HCT116 (cell line): ENCODE measurements at places on chromosomes 11 and 22.

DNA sequence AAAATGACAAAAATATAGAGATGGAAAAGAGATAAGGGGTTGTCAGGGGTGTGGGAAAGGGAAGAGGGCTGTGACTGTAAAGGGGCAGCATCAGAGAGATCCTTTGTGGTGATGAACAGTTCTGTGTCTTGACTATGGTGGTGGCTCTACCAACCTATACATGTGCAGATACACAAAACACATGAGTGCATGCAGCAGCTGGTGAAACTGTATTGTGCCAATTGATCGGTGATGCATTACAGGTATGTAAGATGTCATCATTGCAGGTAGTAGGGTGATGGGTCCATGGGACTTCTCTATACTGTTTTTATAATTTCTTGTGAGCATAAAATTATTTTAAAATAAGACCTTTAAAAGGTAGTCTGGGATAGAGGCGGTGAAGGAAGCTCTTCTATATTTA, 24.1 kb upstream of the ZDHHC13 start:
- H3K4me3 ChIP-seq = no peak overlapping the region
- H3K27me3 ChIP-seq = no peaks in the 10 kb centered on the region
- no peak for DNase-seq
- no peak overlapping the region for H3K27ac ChIP-seq
- no peaks in the 10 kb centered on the region for H3K4me1 ChIP-seq
- H3K36me3 ChIP-seq = no peaks in the 10 kb centered on the region

GRCh38 chr22:31637891-31638618, 24.0 kb downstream of the PISD start:
- no peak for DNase-seq
- no peak overlapping the region for H3K4me3 ChIP-seq
- peaks cover 35% of the 10 kb centered on the region for H3K4me1 ChIP-seq
- no peaks in the 10 kb centered on the region for H3K36me3 ChIP-seq

DNA sequence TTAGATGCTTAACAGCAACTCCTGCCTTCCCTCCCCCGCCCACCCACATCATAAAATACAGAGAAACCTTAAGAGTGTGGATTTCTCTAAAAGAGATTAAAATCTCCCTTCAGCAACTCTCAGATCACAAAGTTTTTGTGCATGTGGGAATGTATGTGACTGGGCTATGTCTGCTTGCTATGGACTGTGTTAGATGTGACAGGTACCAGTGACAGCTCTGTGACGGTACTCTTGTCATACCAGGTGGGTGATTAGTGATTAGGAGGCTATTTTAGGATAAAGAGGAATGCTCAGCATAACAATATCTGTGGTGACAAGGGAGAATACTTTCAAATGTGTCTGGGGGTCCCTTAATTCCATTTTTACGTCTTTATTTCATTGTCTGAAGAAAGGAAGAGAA, 60.2 kb downstream of the SYT9 start:
- no peaks in the 10 kb centered on the region for H3K36me3 ChIP-seq
- DNase-seq = no peak
- no peak overlapping the region for H3K4me3 ChIP-seq
- peaks cover 58% of the 10 kb centered on the region for H3K27me3 ChIP-seq
- no peak overlapping the region for H3K27ac ChIP-seq

- peaks cover 42% of the 10 kb centered on the region for H3K4me1 ChIP-seq
- H3K27ac ChIP-seq = no peak overlapping the region
- H3K4me3 ChIP-seq = no peak overlapping the region
- H3K27me3 ChIP-seq = no peaks in the 10 kb centered on the region
Observed at GRCh38 chr11:119371778-119372182, 9.7 kb downstream of the USP2 start.

GRCh38 chr11:93545566-93545965, 2.4 kb upstream of the SMCO4 start:
- DNase-seq = no peak

DNA sequence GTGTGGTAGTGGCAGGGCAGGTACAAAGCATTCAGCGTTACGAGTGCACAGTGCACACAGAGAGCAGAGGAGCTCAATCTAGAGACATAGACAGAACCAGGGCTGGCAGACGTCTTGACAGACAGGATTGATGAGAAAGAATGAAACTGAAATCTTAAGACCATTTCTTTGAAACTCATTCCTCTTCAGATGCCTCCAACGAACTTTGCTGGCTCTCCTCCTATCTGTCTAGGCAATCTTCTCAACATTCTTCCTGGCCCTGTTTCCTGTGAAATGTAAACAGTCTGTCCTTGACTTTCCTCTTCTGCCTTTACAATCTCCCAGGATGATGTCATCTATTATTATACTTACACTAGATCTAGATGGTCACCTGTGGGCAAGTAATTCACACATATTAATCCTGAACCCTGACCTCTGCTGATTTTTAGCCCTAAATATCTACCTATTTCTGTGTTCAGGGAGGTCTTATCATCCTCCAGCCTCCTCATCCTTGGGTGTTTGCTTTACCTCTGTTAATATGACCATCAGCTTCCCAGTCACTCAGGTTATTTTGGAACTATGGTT, 119.5 kb downstream of the ENTHD1 start:
- no peak overlapping the region for H3K4me3 ChIP-seq
- peaks cover 90% of the 10 kb centered on the region for H3K27me3 ChIP-seq
- no peaks in the 10 kb centered on the region for H3K4me1 ChIP-seq
- H3K27ac ChIP-seq = no peak overlapping the region
- no peaks in the 10 kb centered on the region for H3K36me3 ChIP-seq

DNA sequence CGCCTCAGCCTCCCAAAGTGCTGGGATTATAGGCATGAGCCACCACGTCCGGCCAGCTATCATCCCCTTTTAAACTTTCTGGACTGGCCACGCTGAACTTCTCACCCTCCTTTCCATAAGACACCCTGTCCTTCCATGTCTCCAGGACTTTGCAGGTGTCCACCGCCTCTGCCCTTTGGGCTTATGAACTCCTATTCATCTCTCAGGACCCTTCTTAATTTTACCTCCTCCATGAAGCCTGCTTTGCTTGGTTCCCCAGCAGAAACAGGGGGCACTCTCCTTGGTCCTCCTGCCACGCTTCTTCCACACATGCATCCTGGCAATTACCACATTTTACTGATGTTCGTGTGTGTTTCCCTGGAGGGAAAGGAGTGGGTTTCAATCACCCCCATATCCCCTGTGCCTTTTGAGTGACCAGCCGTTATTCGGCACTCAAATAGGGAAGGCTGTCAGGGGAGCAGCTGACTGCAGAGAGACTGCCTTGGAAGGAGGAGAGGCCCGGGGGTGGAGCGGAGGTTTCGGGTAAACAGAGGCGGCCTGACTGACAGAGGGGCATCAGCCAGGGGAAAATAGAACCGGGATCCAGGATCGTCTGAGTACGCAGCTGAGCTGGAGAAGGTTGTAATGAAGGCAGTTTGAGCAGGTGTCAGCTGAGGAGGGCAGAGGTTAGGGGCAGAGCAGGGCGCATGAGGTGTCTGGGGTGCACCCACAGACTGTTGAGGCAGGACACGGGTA, 27.1 kb upstream of the CHKA start:
- no peaks in the 10 kb centered on the region for H3K36me3 ChIP-seq
- no peak for DNase-seq
- H3K27ac ChIP-seq = no peak overlapping the region
- no peaks in the 10 kb centered on the region for H3K27me3 ChIP-seq
- H3K4me1 ChIP-seq = peaks cover 16% of the 10 kb centered on the region; the same call in 1 of the 2 replicates
- H3K4me3 ChIP-seq = no peak overlapping the region

- DNase-seq = no peak
- H3K4me3 ChIP-seq = no peak overlapping the region
- H3K4me1 ChIP-seq = peaks cover 3% of the 10 kb centered on the region; the same call in 1 of the 2 replicates
- H3K27ac ChIP-seq = no peak overlapping the region
- H3K36me3 ChIP-seq = no peaks in the 10 kb centered on the region
Observed at GRCh38 chr11:19907008-19907579, 194.5 kb downstream of the NAV2 start.

DNA sequence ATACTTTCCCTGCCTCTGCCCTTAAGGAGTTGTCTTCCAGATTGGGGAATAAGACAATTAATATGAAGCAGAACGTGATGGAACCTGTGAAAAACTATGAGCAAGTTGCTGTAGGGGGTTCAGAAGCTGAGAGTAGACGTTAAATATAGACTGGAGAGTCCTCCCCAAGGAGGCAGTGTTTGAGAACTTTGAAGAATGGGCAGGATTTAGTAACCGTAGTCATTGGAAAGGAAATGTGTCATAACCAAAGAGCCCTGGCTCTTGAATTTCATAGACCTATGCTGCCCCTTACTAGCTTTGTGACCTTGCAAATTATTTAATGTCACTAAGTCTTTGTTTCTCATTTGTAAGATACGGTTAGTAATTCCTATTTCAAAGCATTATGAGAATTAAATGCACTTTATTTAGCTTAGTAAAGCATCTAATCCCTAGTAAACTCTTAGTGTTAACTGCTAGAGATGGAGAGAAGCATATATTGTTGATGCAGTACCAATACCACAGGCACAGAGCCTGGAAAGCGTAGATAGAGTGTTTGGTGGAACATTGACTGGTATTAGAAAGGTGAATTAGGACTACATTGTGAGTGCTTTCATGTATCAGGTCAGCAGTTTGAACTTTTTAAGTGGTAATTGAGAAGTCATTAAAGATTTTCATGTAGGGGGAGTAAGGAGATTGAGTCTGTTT, 54.1 kb downstream of the MCAM start:
- H3K27me3 ChIP-seq = no peaks in the 10 kb centered on the region
- DNase-seq = no peak
- H3K4me1 ChIP-seq = no peaks in the 10 kb centered on the region

DNA sequence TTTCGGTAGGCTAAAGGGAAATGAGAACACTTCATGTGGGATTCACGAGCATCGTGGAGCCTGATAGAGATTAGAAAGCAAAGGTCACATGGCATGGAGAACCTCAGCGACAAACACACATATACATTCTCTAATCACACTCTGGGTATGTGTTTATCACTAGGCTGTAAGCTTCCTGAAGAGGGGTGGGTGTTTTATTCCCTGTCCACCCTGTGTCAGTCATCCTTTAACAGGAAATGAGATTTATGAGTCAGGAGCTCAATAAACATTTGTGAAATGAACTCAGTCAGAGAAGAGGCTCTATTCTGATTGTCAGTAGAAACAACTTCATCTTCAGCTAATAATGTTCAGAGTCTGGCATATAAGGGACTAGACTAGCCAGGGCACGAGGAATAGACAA, 71.7 kb upstream of the EIF3M start:
- H3K4me3 ChIP-seq = no peak overlapping the region
- no peaks in the 10 kb centered on the region for H3K36me3 ChIP-seq
- no peak for DNase-seq
- no peak overlapping the region for H3K27ac ChIP-seq

DNA sequence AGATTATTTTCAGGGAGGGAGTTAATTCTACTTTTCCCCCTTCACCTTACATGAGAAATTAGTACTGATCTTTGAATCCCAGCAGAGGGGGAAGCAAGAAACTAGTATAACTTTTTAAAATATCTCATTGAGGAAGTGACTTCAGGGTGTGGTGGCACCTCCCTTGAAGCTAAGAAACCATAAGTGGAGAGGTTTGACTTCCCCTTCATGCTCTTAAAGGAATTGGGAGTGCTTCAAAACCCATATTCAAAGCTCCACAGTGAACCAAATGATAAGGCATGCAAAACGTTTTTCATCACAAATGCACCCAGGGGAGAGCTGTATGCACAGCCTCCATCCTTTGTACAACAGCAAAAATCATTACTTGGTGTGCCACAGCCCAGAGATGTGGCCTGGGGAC, 540 bp downstream of the MS4A14 start:
- no peaks in the 10 kb centered on the region for H3K4me1 ChIP-seq
- H3K4me3 ChIP-seq = no peak overlapping the region
- H3K36me3 ChIP-seq = no peaks in the 10 kb centered on the region
- H3K27ac ChIP-seq = no peak overlapping the region
- no peak for DNase-seq

DNA sequence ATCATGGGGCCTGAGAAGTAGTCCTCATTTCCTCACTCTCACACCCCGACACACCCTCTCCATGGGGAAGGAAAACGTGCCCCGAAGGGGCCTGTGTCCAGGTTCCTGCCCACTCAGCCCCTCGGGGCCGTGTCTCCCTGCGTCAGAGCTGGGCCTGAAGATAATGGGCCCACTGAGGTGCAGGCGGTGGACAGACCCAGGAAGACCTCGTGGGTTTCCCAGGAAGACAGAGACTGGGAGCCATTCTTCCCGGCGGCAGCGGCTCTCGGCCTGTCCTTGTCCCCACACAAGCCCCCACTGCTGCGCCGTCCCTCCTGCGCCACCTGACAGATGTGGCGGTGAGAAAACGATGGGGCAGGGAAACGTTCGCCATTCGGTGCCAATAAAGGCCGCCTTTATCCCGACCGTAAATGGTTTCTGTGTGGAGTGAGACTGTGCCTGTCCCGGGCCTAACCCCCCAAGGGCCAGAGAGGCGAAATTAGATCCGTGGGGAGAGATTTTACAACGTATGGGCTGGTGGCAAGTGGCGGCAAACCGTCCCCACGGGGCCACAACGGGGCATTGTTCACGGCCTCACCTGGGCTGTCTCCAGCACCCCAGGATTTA, 89.0 kb downstream of the CDKN1C start:
- H3K27ac ChIP-seq = no peak overlapping the region
- peaks cover 5% of the 10 kb centered on the region; the same call in 1 of the 2 replicates for H3K4me1 ChIP-seq
- H3K36me3 ChIP-seq = no peaks in the 10 kb centered on the region
- H3K27me3 ChIP-seq = no peaks in the 10 kb centered on the region
- DNase-seq = no peak

DNA sequence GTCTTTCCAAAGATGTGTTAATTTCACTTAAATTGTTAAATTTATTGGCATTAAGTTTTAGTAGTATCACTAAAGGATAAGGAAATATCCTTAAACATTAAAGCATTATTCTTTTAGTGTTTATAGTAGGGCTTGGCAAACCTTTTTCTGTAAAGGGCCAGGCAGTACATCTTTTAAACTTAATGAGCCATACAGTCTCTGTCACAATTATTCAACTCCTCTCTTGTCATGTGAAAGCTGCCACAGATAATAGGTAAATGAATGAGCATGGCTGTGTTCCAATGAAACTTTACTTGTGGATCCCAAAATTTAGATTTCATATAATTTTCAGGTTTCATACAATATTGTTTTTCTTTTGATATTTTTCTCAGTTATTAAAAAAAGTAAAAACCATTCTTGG, 268.2 kb upstream of the C11orf87 start:
- H3K27ac ChIP-seq = no peak overlapping the region
- no peaks in the 10 kb centered on the region for H3K36me3 ChIP-seq
- H3K4me1 ChIP-seq = no peaks in the 10 kb centered on the region
- H3K27me3 ChIP-seq = no peaks in the 10 kb centered on the region

DNA sequence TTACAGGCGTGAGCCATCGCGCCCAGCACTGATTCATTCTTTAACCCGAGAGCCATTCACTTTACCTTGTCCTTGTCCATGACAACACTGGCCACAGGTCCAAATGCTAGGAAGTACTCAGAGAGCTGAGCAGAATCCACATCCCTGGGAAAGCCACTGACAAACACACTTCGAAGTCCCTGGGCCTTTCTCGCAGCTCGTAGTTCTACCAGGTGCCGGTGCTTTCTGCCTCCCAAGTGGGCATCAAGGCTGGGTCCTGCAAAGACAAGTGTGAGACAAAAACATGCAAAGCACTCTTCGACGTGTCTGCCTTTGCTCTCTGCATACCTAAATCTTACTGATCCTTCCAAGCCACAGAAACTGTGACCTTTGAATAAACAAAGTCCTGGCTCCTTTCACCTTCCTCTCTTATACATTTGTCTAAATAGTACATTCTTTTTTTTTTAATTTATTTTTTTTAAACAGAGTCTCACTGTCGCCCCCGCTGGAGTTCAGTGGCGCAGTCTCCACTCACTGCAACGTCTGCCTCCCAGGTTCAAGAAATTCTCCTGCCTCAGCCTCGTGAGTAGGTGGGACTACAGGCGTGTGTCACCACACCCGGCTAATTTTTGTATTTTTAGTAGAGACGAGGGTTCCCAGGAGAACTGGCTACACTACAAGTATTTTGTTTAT, 2.2 kb downstream of the TUT1 start:
- peak overlapping the region; percentile 77; the same call in 1 of the 2 replicates for H3K27ac ChIP-seq
- peaks cover 21% of the 10 kb centered on the region for H3K4me1 ChIP-seq
- peaks cover 35% of the 10 kb centered on the region for H3K36me3 ChIP-seq
- H3K4me3 ChIP-seq = no peak overlapping the region
- no peak for DNase-seq
